Liver (tissue), 10 donors: ENCODE measurements at places on chromosomes 1 and 21.
A peak's percentile ranks its signal among the peaks of the same experiment; 100 is the strongest.

DNA sequence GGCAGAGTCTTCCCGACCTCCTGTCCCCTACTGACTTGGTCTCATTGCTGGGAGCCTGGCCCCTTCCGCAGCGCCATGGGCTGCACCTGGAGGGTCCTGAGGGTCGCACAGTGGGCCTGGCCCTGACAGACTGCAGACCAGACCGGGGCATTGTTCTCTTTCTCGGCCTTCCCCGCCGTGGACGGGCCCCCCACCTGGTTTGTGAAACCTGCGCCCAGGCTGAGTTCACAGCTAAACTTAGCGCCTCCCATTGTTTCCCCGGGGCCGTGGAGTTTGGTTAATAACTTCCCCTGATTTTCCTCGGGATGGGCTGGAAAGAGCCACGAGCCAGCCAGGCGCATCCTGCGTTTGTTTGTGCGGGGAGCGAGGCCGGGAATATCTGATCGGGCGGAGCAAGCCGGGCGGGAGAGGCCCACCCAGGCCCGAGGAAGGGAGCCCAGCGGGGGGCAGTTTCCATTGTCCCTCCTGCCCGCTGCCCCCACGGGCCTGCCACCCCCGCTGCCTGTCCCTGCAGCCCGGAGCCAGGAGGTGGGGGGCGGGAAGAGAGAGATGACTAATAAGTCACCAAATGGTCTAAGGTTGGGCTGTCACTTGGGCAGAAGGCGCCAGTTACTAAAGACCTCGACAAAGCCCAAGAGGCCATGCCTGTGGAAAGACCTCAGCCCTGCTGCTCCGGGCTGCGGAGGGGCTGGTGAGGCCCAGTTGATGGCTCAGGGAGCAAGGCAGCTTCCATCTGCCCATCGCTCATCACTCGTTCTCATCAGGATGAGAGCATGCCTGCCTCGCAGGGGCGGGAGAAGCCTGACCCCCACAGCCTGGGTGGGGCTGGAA is 39.0 kb upstream of the ARHGEF16 start:
- no peak for DNase-seq

- no peak for DNase-seq
These were observed 96.2 kb upstream of the WLS start for GRCh38 chr1:68328490-68328889.

GRCh38 chr1:247385283-247385682 is 30.7 kb upstream of the NLRP3 start:
- no peak for DNase-seq

- DNase-seq = no peak
These were observed 468.7 kb downstream of the ADGRL2 start for GRCh38 chr1:82269431-82269830.

DNA sequence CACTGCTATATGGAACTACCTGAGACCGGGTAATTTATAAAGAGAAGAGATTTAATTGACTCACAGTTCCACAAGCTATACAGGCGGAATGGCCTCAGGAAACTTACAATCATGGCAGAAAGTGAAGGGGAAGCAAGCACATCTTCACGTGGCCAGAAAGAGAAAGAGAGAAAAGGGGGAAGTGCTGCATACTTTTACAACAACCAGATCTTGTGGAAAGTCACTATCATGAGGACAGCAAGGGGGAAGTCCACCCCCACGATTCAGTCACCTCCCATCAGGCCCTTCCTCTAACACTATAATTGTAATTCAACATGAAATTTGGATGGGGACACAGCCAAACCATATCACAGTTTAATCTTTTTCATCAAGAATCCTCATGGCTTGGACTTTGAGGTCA is 339.2 kb upstream of the AJAP1 start:
- no peak for DNase-seq

DNA sequence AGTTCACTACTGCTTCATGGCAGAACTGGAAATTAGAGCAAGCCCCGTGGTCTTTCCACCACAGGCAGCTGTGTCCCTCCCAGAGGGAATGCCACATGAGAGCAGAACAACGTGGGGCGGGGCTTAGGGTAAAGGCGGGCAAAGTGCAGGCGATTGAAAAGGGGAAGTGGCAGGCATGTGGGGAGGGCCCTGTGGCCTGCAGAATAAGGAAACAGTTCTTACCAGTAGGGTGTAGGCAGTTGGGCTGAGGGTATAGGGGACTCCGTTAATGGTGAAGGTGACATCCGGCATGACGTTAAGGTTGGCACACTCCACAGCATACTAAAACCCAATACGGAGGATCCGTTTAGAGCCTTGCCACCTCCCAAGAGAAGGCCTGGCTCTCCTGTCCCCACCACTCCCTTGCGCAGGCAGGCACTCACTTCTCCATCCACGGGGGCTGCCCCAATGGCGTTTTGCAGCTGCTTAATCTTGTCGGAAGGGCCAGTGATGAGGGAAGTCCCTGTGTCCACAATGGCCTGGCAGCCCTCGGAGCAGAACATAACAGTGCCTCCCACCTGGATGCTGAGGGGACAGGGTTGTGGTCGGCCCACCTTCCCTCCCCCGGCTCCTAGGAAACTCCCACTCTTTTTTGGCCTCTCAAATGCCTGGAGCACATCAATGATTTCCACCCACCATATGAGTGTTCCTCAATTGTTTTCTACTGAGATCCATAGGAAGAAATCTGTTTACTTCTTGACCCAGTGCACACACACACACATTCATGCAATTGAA is 9.1 kb upstream of the RAB7B start:
- DNase-seq = peak; percentile 58

DNA sequence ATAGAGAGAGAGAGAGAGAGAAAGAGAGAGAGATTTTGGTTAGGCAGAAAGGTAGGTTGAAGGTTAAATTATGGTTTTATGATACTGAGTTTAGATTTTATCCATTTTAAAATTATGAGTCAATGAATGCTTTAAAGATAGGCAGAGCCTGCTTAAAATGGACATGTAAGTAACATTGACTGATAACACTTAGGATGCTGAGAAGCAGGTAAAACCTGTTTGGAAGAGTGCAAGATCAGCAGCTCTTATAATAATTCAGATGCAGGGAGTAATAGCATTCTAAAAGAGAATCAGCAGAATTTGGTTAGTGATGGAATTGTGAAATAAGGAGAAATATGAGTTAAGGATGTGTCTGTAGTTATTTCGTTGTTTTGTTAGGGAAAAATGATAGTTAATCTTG is 446.6 kb downstream of the PLA2G4A start:
- DNase-seq = no peak

GRCh38 chr1:41790351-41790750 is 128.4 kb downstream of the HIVEP3 start:
- DNase-seq = no peak

- DNase-seq = peak; percentile 83
These were observed 11.5 kb upstream of the COL16A1 start for GRCh38 chr1:31715087-31715872.
